GDM1 (cell line): ENCODE measurements at places on chromosomes 6 and 20.

GRCh38 chr6:29887330-29887818 is 55.0 kb upstream of the HLA-A start:
- no peak for DNase-seq

DNA sequence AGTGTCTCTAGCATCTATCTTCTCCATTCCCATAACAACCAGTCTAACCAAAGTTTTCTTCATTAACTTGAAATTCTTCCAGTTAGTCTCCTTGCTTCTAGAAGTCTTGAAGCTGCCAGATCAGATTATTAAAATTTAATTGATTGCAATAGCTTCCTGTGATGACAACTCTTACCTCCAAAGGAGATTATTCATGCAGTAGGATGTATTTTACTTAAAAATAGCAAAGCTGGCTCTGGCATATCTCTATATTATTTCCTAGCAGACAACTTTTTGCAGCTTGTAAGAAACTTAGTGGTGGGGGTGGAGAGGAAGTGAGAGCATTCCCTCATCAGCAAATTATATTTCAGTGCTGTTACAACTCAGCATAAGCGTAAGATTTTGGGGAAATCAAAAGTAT is 290.4 kb downstream of the GRIK2 start:
- DNase-seq, result no peak

GRCh38 chr6:169994739-169995138 is 243.3 kb downstream of the ERMARD start:
- DNase-seq, result no peak

GRCh38 chr6:104601721-104602120 is 258.0 kb downstream of the HACE1 start:
- DNase-seq, result no peak

DNA sequence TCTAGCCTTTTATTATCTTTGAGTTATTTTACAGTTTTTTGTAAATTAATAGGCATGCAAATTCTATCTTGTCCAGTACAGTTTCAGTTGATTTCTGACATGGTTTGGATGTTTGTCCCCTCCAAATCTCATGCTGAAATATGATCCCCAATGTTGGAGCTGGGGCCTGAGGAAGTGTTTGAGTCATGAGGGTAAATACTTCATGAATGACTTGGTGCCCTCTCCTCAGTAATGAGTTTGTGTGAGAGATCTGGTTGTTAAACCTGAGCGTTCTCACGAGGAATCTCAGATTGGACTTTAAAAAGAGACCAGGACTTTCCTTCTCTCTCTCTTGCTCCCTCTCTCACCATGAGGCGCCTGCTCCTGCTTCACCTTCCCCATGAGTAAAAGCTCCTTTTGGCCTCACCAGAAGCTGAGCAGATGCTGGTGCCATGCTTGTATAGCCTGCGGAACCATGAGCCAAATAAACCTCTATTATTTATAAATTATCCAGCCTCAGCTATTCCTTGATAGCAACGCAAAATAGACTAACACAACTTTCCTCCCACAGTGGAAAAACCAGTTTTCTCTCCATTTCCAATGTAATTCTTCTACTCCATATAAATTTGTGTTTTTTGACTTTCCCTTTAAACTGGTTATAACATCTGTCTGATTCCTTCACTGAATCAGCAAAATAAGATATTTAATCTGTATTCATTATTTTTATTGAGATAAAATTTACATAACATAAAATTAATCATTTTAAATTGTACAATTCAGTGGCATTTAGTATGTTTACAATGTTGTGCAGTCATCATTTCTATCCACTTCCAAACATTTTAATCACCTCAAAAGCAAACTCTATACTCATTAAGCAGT is 78.7 kb upstream of the PRSS16 start:
- no peak for DNase-seq

DNA sequence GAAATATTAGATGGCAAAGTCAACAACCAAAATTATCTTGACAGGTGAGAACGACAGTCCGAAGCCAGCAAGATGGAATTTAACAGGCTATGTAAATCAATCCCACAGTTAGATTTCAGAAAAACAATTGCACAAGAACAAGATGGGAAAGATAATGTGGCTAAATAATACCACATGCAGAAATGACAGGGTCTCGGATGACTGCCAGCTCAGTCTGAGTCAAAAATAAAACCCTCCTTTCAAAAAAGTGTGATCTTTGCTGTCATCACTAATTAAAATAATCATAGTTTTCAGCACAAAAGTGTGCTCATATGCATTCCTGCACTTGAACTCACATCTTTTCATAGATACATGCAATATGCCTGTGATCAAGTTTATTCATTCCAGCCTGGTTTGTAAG is 25.9 kb downstream of the FOXQ1 start:
- DNase-seq, result no peak

DNA sequence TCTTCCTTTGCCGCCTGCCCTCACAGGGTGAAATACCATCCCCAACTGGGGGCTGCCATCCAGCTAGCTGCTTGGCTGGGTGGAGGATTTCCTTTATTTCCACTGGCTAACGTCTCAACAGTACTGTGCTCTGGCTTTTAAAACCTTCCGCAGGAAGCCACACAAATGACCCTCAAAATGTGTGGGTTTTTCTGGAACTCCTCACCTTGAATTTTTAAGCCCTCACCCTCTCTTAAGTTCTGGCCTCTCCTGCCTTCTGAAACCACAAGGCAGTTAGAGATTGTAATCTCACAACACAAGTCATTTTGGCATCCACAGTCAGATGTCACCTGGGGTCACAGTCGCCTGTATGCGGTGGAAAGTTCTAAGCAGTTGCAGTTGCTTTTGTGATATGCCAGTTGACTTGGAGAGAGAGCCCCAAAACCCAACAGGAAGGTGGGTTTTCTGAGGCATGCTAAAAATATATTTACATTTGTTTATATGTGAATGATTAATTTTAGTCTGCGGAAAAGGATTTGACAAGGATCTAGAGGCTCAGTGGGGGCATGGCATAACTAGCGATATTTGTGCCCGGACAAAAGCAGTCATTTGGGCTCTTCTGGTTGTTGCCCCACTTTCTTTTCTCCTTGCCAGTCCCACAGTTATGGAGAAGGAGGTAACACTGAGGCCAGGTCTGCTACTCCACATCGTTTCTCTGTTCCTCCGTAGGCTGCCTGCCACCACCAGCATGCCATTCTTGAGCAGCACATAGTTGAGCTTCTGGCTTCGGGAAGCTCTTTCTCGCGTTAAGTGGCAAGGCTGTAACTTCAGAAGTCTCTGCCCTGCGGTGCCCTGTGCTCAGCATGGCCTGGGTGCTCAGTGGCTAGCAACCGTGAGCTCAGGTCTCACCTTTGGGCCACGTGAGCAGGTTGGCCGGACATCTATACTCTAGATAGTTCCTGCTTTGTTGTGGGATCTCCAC is 335.3 kb downstream of the CD83 start:
- DNase-seq, result peak; percentile 100

DNA sequence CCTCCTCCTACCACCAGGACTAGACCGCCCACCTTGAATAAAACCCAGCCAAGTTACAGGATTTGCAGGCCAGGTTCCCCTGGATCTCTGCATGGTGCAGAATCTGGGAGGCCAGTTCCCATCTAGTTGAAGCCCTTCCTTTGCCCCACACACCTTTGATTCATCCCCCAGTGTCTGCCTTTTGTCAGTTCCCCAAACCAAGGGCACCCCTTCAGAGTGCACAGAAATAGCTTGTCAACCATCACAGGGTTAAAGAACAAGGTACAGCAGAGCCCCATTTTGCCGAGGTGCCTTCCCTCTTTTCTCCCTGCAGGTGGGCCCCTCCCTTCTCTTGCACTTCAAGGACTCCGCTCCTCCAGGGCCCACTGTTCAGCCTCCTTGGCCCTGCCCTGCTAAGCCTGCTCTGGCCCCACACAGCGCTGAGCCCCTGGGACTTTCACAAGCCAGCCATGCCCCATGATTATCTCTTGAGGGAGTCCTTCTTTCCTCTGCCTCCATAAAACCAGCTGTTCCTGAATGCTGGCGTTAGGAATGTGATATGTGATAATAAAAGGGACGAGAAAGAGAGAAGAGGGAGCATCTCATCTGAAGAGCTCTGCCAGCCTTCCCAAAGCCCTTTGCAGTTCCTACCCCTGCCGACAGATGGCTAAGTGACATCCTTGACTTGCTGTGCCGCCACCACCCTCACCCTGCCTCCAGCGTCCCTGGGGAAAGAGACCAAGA is 280.3 kb downstream of the CDC5L start:
- no peak for DNase-seq

DNA sequence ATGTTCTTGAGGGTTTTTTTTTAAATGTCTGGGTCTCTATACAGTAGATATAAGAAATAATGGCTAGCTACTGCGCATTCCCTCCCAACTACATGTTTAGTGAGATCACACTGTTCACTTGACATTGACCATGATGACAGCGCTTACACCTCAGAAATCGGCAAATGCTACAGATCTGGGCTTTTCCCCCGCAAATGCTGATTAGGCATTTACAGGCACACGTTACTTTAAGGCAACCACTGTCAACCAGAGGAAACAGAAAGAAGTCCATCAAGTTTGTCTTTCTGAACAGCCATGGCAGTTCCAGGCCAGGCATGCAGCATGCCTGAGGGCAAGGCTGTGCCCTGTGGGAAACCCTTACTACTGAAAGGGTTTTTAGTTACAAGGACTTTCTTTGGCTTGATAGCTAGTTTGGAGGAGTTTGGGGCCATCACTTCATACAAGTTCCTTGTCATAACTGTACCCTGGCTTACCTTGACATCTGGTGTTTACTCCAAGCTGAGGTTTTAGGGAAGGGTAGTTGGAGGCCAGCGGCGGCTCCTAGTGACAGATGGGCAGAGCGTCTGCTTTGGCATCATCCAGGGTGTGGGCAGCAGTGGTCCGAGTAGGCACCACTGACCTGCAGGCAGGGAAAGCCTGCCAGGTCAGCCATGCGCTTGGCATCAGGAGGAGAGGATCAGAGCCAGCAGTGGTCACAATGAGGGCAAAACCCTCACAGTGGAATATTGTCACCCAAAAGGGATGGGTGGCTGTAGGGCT is 43.0 kb downstream of the CFAP61 start:
- DNase-seq, result no peak

DNA sequence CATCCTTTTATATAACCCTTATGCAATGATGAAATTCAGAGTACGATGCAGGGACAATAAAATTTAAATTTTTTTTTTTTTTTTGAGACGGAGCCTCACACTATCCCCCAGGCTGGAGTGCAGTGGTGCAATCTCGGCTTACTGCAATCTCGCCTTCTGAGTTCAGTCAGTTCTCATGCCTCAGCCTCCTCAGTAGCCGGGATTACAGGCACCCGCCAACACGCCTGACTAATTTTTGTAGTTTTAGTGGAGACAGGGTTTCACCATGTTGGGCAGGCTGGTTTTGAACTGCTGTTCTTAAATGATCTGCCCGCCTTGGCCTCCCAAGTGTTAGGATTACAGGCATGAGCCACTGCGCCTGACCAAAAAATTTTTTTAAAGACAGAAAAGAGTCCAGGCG is 15.2 kb downstream of the MTO1 start:
- DNase-seq, result no peak

GRCh38 chr20:62735331-62735821 is 26.7 kb downstream of the NTSR1 start:
- DNase-seq, result no peak

DNA sequence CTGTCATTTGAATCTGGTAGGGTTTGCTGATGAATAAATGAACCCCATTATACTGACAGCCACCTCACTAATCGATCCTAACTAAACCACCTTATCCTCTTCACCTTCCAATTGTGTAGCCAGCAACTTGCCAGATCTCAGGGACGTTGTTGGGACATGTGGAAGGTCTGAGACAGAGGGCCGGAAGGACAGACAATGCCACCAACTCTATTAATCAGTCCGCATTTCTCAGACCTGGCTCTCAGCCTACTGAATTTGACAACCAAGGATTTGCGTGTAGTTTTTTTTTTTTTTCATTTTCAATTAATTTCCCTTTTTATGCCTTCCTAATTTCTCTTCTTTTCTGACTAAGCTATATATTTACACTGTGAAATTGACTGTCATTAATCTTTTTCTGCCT is 122.5 kb downstream of the CARMIL1 start:
- DNase-seq, result no peak

DNA sequence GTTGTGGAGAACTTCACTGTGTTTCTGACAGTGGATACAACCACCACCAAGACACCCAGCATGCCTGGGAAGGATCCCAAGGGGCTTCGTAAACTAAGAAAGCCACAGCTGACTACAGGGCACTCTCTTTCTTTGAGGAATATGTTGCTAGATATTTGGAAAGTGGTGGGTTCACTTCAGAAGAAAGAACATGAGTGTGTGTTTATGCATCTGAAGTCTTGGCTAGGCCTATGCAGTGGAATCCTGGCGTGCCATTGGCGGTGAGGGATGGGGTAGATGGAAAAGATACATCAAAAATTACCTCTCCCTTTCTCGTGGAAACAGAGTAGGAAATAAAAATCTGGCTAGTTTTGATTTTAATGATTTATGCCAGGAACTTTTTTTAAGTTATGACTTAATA is 187.7 kb downstream of the PDE7B start:
- no peak for DNase-seq

DNA sequence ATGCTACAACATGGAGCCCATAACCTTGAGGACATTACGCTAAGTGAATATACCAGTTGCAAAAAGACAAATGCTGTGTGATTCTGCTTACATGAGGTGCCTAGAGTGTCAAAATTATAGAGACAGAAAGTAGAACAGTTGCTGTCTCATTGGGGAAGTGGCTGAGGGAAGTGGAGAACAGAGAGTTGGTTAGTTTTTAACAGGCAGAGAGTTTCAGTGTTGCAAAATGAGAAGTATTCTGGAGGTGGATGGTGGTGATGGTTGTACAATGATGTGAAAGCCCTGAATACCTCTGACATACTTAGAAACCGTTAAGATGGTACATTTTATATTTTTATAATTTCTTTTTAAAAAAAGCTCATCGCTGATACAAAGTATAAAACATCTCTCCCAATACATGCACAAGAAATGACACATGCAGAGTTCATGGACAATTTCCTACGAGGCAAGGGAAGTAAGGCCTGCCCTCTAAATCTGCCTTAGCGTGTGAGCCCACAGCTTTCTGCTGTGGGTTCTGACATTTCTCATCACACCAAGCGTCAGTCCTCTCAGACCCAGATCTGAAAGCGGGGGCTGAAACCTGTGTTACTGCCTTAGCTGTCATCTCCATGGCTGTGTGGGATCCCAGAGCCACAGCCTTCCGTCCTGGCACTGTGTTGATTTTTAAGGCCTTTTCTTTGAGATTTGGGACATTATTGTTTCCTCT is 126.0 kb downstream of the RNASET2 start:
- DNase-seq, result peak; percentile 8

DNA sequence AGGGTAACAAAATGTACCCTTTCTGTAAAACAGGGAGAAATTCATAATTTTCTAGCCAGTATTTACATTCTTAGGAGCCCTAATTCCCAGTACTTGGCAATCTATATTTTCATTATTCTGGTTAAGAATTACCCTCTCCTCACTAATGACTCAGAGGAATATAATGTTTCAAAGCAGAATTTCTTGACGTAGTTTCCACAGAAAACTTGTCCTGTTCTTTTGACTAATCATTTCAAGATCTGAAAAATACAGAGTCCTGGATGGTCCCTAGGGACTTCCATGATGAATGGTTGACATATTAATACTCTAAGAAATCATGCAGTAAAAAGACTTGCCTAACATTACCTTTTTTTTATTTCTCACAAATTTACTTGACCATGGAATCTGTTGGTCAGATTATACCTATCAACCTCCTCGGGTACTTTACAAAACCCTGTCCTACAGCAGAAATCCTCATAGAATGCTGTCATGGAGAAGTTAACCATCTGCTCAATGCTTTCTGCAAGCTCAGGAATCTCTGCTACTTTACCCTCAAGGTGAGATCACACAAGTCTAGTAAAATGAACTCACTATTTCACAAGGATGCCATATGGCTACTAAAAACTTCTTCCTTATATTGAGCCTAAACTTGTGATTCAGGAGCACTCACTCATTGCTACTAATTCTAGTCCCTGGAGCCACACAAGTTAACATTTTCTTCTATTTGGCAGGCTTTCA is 202.1 kb upstream of the CNR1 start:
- no peak for DNase-seq
